ENCODE measurements at places on chromosomes 7 and 10. TPM values are rescaled to one million over a fixed set of nuclear protein-coding genes. Genes with fewer than 3 reads are reported as not detected.

CHRM2 gene
- total RNA-seq = 0.23 TPM

EIF5AL1 gene
- total RNA-seq = 0.47 TPM

CPA2 gene
- total RNA-seq = not detected

DNA sequence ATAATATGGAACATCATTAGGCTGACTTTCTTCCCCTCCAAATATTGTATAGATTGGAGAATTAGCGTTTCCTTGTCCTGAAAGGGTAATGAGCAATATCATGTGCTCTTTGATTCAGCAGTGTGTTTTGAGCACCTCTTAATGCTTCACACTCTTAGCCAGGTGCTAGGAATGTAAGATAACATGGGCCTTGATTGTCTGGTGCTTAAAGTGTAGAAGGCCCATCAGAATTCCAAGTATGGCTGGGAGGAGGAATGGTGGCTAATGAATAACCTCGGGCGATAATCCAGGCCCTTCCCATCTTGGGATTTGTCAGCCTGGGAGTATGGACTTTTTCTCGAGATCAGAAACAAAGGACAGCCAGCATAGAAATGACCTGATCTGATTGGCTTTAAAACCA lies 8.6 kb downstream of the TSPAN13 start:
- no peak overlapping the region for H3K4me3 ChIP-seq
- H3K27me3 ChIP-seq = no peaks in the 10 kb centered on the region
- no peak for DNase-seq
- H3K4me1 ChIP-seq = no peaks in the 10 kb centered on the region
- H3K36me3 ChIP-seq = no peaks in the 10 kb centered on the region

GRCh38 chr10:49666685-49667084 lies 12.8 kb upstream of the C10orf53 start:
- peaks cover 5% of the 10 kb centered on the region for H3K27me3 ChIP-seq
- no peaks in the 10 kb centered on the region for H3K36me3 ChIP-seq
- DNase-seq = peak; percentile 55
- no peaks in the 10 kb centered on the region for H3K4me1 ChIP-seq
- no peak overlapping the region for H3K4me3 ChIP-seq

DNA sequence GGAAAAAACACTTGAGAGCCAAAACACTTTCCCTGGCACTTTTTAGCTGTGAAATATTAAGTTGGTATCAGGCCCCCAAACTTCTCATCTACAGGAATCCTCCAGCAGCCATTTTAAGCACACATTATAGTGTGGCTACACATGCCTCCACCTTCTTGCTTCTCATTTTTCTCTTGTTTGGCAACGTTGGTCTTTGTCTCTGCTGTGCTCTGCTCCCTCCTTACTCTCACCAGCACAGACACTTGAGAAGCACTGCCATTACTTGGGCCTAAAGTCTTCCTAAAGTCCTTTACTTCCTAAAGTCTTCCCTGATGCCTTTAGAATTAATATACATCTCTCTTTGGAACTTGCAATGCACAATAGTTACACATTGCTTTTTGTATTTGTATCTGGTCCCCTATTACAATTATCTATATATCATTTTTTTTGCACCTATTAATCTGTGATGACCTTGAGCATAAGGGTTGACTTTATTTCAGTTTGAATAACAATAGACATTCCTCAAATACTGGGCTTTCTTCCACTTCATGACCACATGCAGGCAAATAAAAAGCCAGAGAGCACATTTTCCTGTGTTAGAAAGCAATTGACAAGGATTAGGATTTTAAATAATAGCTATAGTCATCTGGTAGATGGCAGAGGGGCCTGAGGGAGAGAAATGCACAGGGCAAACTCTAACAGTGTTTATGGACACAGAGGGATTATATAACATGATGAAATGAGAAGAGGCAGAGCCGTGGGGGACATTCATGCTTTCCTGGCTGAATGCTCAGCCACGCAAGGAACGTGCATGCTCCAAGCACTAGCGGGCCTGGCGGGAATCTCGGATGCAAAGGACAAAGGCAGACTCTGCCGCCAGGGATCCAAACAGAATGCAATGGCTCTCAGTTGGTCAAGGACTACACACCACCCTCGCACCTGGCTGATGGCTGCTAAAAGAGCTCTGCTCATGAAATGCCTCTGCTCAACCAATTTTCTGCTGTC lies 99.3 kb downstream of the CDC14C start:
- H3K4me3 ChIP-seq = no peak overlapping the region
- H3K4me1 ChIP-seq = no peaks in the 10 kb centered on the region
- no peak for DNase-seq
- H3K27me3 ChIP-seq = no peaks in the 10 kb centered on the region

- H3K36me3 ChIP-seq = no peaks in the 10 kb centered on the region
- H3K27ac ChIP-seq = peak overlapping the region; percentile 74
- H3K4me1 ChIP-seq = peaks cover 28% of the 10 kb centered on the region
- H3K27me3 ChIP-seq = no peaks in the 10 kb centered on the region
- H3K4me3 ChIP-seq = no peak overlapping the region
- peak; percentile 90 for DNase-seq
These were observed 312.0 kb upstream of the ZMIZ1 start for GRCh38 chr10:78756604-78757343.

DNA sequence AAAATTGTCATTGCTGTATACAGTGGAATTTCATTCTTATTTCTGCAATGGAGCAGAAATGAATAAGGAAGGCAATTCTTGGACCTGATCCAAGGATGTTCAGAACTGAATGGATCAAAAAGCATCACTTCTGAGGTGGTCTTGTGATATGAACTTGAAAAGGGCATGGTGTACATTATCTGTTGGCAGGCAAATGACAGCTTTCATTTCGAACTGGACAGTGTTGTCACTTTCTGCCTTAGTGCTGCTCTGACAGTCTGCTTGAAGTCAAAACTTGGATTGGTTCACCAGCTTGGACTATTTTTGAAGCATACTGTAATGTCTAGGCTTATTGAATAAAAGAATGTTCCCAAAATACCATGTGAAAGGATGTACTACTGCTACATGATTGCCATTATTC lies 52.0 kb downstream of the VCL start:
- H3K4me3 ChIP-seq = no peak overlapping the region
- no peak for DNase-seq
- H3K27ac ChIP-seq = no peak overlapping the region
- H3K4me1 ChIP-seq = peaks cover 15% of the 10 kb centered on the region

DNA sequence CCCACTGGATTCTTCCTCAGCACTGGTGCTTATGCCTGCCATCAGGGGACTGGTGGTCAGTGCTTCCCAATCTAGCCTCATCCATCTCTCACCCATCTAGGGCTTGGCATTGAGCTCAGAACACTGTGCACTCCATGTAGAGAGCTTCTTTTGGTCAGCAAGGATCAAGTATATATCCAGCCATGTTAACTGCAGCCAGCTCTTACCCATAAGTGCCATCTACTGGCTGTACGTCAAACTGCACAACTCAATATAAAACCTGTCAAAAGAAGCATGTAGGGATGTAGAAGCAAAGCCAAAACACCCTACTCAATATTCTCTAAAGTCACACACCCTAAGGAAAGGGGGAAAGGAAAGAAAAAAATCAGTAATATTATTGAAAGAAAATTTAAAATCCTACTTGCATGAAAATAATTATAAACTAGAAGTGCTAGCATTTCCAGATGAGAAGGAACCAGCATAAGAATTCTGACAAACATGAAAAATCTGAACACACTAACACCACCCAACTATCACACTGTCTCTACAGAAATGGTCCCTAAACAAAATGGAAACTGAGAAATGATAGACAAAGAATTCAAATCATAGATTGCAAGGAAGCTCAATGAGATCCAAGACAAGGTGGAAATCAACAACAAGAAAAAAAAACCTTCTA lies 531.1 kb upstream of the STEAP1 start:
- no peaks in the 10 kb centered on the region for H3K36me3 ChIP-seq
- no peak overlapping the region for H3K27ac ChIP-seq
- no peak for DNase-seq
- H3K4me3 ChIP-seq = no peak overlapping the region
- H3K4me1 ChIP-seq = no peaks in the 10 kb centered on the region

- DNase-seq = no peak
- no peaks in the 10 kb centered on the region for H3K4me1 ChIP-seq
- no peaks in the 10 kb centered on the region for H3K27me3 ChIP-seq
- H3K4me3 ChIP-seq = no peak overlapping the region
These were observed 21.2 kb downstream of the HEPACAM2 start for GRCh38 chr7:93205046-93205445.

GRCh38 chr10:10564081-10564794 lies 453.4 kb upstream of the CELF2 start:
- no peaks in the 10 kb centered on the region for H3K27me3 ChIP-seq
- no peaks in the 10 kb centered on the region for H3K36me3 ChIP-seq
- no peaks in the 10 kb centered on the region for H3K4me1 ChIP-seq
- peak overlapping the region; percentile 55 for H3K27ac ChIP-seq
- DNase-seq = peak; percentile 82
- no peak overlapping the region for H3K4me3 ChIP-seq

DNA sequence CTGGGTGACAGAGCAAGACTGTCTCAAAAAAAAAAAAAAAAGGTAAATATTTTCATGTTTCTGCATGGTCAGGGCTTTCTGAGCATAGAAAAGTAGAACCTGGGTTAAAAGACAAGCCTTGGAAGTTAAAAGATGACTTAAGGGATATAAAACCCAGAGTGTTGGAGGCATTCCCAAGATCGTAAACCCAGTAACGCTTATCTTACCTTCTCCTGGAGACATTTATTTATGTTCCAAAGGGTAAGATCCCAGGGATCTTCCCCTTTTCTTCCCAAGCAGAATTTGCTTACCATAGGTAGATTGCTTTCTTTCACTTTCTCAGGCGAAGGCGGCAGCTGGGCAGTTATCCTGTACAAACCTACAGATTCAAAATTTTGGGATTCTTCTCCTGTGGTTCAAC lies 22.2 kb downstream of the SUGCT start:
- H3K27ac ChIP-seq = no peak overlapping the region
- no peak for DNase-seq
- H3K4me1 ChIP-seq = no peaks in the 10 kb centered on the region
- H3K27me3 ChIP-seq = no peaks in the 10 kb centered on the region
- no peaks in the 10 kb centered on the region for H3K36me3 ChIP-seq
- no peak overlapping the region for H3K4me3 ChIP-seq

- H3K27me3 ChIP-seq = peaks cover 4% of the 10 kb centered on the region
- H3K27ac ChIP-seq = no peak overlapping the region
- peaks cover 2% of the 10 kb centered on the region for H3K4me1 ChIP-seq
- H3K4me3 ChIP-seq = no peak overlapping the region
These were observed 10.7 kb downstream of the FOXL3 start for GRCh38 chr7:300546-301290.

DNA sequence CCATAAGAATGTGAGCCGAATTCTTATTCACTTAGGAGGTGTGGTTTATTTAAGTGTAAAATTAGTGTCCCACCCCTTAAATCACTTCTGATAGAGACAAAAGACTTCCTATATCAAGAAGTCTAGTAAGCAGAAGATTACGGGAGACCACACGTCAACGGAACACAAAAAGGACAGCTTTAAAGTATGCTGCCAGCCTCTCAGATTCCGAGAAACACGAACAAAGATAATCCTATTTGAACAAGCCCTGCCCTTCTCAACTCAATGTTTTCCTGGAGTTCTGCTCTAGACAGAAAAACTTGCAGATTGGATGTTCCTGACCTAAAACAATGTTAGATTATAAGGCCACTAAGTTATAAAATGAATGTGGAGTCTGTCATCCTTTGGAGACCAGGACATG lies 4.9 kb upstream of the MCU start:
- no peaks in the 10 kb centered on the region for H3K4me1 ChIP-seq
- no peak overlapping the region for H3K27ac ChIP-seq
- no peaks in the 10 kb centered on the region for H3K27me3 ChIP-seq
- no peak overlapping the region for H3K4me3 ChIP-seq

- no peaks in the 10 kb centered on the region for H3K27me3 ChIP-seq
- no peak for DNase-seq
- no peaks in the 10 kb centered on the region for H3K36me3 ChIP-seq
- H3K4me1 ChIP-seq = peaks cover 15% of the 10 kb centered on the region
- H3K27ac ChIP-seq = peak overlapping the region; percentile 59
These were observed 217.2 kb downstream of the TWIST1 start for GRCh38 chr7:18900236-18900635.

DNA sequence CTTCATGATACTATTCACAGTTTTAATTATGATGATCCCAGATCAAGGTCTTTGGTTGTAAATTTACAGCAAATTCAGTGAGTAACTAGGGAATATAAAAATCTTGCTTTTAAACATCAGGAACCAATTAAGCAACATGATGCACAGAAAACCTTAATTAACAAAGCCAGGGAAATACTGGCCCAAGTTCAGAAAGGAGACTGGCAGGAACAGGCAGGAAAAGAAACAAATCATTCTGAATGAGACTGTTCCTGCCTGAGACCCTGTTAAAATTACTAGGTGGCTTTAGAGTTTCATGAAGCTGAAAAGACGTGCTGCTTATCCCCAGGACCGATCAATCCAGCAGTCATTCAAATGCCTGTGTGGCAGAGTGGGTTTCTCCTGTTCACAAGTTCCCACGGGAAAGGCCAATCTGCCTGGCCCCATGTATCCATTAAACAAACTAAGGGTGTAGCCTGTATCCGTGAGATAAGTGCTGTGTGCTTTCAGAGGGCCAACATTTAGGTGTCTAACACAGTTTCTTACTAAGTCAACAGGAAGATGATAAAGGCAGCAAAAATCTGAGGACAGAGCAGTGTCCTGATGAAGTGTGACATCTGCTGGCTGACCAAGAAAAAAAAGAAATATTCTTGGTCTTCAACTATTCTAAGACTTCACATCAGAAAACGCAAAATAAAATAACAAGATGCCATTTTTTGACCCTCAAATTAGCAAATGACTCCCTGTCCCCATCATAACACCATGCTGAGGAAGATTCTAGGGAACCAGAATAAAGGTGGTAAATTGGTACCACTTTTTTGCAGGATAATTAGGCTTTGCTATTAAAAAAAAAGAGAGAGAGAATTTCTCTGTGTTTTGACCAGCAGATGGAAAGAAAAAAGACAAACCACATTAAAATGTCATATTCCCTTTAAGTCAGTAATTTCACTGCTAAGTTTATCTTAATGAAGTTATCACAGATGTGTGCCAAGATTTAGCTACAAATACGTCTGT lies 34.2 kb downstream of the PUS7 start:
- H3K4me3 ChIP-seq = no peak overlapping the region
- H3K27ac ChIP-seq = no peak overlapping the region
- H3K4me1 ChIP-seq = no peaks in the 10 kb centered on the region
- H3K36me3 ChIP-seq = peaks cover 15% of the 10 kb centered on the region
- no peaks in the 10 kb centered on the region for H3K27me3 ChIP-seq

GRCh38 chr10:46541017-46541661 lies 15.3 kb downstream of the GPRIN2 start:
- H3K27ac ChIP-seq = no peak overlapping the region
- H3K27me3 ChIP-seq = peaks cover 32% of the 10 kb centered on the region
- no peaks in the 10 kb centered on the region for H3K36me3 ChIP-seq
- peak overlapping the region; percentile 30 for H3K4me3 ChIP-seq
- DNase-seq = peak; percentile 79
- peaks cover 28% of the 10 kb centered on the region for H3K4me1 ChIP-seq
